Activated CD4-positive, alpha-beta T cell treated with anti-CD3 and anti-CD28 coated beads for 48 hours (primary cell): ENCODE measurements at places on chromosomes 4 and X.
A peak's percentile ranks its signal among the peaks of the same experiment; 100 is the strongest.

DNA sequence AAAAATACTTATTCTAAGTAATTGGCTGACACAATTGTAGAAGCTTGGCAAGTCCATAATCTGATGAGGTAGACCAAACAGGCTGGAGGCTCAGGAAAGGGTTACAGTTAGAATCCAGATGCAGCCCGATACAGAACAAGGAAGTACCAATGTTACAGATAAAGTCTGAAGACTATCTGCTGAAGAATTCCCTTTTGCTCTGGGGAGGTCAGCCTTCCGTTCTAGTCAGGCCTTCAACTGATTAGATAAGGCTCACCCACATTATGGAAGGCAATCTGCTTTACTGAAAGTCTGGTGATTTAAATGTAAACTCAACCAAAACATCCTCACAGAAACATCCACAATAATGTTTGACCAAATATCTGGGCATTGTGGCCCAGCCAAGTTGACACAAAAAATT lies 7.4 kb upstream of the DYNLT3 start:
- DNase-seq = no peak

DNA sequence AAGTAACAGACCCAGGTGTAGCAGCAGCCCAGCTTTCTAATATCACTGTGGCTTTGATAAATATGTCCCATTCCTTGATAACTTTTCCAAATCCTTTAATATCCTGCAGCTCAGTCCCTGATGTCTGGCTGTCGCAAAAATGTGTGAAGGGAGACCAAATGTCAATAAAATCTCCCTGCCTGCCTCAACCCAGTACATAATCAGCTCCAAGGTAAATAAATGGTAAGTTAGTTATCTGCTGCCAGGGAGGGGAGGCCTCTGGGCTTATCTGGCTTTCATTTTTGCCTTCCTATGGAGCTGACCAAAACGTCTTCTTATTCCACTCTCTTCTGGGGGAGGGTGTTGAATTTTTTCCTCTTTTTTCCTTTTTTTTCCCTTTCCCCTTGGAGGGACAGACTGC lies 630.6 kb downstream of the MID1IP1 start:
- DNase-seq = no peak

GRCh38 chr4:121462660-121463261 lies 81.9 kb upstream of the QRFPR start:
- peak; percentile 53 for DNase-seq

DNA sequence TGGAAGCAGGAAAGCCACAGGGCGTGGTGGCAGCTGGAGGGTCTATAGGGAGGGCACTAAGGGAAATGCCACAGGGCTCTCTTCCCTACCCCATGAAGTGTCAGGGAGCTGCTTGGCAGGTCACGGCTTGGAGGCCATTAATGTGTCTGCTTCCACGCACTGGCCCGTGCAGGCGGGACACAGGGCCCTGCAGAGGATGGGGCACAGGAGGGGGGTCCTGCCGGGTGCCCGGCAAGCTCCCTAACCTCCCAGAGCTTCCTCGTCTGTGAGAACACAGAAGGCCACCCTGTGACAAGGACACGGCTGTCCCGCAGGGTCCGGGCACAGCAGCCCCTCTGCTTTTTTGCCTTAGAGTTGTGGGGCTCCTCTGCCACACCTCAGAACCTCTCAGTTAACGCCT lies 25.5 kb downstream of the FAM53A start:
- no peak for DNase-seq

- DNase-seq = no peak
These were observed 465 bp downstream of the HNRNPH2 start for GRCh38 chrX:101408532-101408841.

DNA sequence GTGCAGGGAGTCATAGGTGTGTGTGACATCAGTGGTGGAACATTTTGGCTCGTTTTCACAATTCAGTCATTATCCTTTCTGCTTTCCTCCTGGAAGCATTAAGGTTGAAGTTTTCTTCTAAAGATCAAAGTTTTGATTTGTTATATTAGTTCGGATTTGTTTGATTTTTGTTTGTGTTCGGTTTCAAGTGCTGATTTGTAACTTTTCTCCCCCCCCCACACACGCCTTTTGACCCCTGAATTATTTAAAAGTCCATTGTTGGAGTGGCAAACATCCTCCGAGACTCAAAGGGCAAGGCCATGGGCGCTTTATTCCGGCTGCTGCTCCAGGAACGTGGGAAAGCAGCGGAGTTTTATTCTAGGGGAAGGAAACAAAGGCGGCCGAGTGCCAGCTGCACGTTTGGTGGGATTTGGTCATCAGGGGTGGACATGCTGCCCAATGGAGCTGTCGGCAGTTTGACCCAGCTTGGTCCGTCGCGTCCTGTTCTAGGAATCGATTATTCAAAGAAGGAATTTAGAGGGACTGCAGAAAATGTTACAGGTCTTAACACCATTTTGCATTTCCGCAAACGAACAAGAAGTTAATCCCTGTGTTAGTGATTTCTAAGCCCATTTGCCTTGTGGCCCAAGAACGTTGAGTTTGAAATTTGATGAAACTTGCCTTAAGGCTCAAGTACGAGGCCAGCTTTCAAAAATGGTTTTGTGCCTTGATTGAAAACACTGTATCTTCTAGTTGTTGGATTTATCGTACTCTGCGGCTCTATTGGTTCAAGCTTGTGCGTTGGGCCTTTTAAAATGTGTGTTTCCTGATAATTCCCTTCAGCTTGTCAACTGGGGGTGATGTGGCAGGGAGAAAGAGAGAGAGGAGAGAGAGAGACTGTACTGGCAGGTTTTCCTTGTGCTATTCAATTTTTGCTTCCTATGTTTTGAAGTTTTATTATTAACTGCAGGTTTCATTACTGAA lies 565 bp upstream of the ZNF41 start:
- no peak for DNase-seq

DNA sequence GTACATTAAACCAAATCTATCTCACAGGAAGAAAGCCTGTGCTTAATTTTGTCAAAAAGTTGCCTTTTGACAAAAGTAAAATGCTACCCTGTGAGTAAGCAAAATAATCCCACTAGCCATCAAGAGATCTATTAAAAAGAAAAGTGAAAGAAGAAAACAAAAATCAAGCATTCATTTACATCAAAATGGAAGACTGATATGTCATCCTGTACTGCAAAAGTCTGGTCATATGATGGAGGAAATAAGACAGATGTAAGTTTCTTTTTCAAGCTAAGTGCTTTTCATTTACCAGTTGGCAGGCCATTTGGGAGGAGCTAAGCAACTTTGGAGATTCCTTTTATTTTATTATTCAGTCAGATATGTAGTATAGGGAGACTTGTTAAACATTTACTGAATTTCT lies 387.4 kb downstream of the SPOCK3 start:
- DNase-seq = no peak

- DNase-seq = no peak
These were observed 8.2 kb upstream of the FAT4 start for GRCh38 chr4:125306533-125306932.

- DNase-seq = no peak
These were observed 37.8 kb downstream of the PJA1 start for GRCh38 chrX:69127466-69127865.

GRCh38 chr4:88811904-88812303 lies 114.3 kb upstream of the NAP1L5 start:
- no peak for DNase-seq
